ENCODE measurements at places on chromosomes 2 and 18.
A peak's percentile ranks its signal among the peaks of the same experiment; 100 is the strongest.

DNA sequence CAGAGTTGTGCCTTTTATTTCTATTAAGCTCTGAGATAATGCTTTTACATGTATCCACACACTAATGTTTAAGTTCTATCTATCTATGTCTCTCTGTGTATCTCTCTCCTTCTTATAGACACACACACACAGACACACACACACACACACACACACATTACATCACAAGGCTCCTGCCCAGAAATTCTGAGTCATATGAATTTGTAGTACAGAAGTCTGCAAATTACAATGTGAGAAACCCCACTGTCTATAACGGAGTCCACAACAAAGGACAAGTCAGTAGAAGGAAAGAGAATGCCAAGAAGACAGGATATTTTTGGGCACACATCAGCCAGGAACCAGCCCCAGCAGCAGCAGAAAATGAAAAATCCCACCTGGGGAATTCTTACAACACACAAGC, 142.4 kb downstream of the EN1 start:
- DNase-seq = no peak

DNA sequence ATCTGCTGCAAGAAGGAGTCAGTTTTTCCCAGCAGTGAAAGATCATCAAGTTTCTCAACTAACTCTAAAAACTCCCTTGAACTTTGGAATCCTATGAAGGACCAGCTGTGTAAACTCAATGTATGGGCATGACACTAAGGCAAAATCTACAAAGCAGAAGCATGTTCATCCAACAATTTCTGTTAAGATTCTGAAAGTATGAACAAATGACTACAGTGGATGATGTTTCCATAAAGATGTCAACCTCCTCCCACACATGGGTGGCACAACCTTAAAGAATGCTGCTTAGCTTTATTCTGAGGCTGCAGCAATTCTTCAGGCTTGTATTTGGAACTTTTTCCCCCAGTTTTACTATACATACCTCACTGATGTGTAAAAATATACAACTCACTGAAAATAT, 47.2 kb downstream of the WDR33 start:
- DNase-seq = no peak

- DNase-seq = no peak
These were observed 232.1 kb downstream of the EIPR1 start for GRCh38 chr2:3145471-3146021.

GRCh38 chr2:217527590-217528202, 475.1 kb downstream of the TNS1 start:
- no peak for DNase-seq

- DNase-seq = no peak
These were observed 26.2 kb downstream of the HK2 start for GRCh38 chr2:74860079-74860478.

- no peak for DNase-seq
These were observed 66.5 kb downstream of the ALPK2 start for GRCh38 chr18:58562146-58562998.

- DNase-seq = no peak
These were observed 34.8 kb upstream of the ITGAV start for GRCh38 chr2:186554850-186555671.

- DNase-seq = no peak
These were observed 246.1 kb upstream of the CYRIA start for GRCh38 chr2:16911746-16912145.

DNA sequence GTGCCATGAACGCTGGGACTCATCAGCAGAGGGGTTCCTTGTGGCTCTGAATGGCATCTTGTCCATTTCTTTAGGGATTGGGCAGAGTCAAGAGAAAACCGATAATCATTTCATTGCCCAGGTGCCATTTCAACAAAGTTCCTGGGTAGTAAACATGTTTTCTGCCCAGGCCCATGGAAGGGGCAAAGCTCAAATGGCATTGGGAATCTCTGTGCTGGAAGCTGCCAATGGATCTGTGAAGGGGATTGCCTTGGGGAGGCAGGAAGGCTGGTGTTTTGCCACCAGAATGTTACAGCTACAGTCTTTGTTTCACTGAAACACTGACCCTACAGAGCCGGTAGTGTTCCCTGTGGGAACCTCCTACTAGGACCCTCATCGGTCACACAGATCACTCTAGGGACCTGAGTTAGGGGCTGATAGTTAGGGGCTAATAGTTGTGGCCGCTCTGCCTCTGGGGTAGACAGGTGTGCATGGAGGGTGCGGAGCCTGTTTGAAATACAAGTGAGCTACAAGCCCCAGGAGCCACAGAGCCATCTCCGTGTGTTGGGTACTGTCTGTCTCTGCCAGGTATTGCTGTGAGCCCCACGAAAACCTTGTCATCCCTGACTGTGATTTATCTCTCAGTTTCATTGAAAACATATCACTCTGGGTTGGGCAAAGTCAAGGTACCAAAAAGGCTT, 224.4 kb upstream of the COPS8 start:
- no peak for DNase-seq

DNA sequence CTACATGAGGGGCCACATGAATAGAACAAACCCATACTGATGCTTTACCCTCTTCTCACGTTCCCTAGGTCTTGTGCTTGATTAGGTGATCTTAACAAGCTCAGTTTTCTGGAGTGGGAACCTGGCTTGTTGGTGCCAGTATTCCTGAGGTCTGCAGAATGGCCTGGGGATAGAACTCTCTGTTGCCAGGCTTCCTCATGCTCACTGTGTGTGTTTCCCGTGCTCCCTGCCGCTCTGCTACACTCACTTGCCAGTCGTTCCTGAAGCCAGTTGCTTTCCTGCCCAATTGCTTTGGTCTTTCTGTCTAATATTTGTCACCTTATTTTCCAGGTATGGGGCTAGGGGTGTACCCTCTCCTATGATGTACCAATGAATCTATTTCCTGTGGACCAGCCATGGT, 2111.5 kb upstream of the PIK3C3 start:
- no peak for DNase-seq

DNA sequence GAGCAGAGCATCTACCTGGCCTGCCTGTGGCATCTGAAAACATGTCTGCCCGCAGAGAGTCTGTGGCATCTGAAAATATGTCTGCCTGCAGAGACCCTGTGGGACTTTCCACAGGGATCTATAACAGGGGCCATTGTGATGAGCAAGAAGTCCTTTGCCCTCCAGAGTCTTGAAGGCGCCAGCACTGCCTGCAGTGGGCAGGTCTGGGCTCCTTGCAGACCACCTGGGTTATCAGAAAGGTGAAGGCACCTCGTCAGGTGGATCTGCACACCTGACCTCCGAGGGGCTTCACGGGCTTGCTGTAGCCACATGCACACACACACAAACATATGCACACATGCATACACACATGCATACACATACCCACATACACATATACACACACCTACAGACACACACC, 189.5 kb upstream of the HDAC4 start:
- DNase-seq = no peak

GRCh38 chr2:240295256-240296103, 140.0 kb upstream of the GPC1 start:
- DNase-seq = no peak

DNA sequence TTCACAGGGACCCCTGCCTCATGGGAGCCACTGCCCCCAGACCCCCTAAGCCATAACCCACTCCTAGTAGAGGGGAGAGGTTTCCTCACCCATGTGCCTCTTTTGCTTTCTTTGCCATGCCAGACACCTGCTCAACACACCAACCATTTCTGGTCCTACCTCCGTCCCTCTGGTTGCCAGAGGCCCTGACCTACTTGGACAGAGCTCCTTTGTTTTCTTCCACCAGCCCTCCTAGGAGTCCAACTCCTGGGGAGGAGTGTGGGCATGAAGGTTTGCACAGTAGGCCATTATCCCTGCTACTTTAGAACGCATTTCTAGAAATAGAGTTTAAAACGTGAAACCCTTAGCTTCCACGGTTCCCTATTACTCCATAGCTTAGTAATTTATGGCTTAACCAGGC, 76.6 kb upstream of the FAM237A start:
- DNase-seq = no peak

DNA sequence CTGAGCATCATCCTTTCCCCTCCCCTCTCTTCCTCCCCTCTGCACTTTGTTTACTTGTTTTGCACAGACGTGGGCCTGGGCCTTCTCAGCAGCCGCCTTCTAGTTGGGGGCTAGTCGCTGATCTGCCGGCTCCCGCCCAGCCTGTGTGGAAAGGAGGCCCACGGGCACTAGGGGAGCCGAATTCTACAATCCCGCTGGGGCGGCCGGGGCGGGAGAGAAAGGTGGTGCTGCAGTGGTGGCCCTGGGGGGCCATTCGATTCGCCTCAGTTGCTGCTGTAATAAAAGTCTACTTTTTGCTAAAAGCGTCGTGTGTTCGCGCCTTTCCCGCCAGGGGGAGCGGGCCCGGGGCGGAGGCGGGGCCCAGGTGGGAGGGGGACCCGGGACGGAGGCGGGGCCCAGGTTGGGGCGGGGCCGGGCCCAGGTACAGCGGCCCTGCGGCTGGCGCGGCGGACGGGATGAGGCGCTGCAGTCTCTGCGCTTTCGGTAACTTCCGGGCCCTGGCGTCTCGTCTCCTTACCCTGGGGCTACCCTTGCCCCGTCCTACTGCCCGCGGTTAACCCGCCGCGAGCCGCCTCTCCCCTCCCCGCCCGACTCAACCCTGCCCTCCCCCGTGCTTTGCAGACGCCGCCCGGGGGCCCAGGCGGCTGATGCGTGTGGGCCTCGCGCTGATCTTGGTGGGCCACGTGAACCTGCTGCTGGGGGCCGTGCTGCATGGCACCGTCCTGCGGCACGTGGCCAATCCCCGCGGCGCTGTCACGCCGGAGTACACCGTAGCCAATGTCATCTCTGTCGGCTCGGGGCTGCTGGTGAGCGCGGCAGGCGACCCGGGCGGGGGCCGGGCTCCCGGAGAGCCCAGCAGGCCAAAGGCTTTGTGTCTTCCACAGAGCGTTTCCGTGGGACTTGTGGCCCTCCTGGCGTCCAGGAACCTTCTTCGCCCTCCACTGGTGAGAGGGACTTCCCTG, at the start of gene KRTCAP3:
TSS of gene KRTCAP3 (plus strand) at position 424 of the 962 bp plus-strand sequence. CDS start at position 456, 32 bp downstream.
- DNase-seq = no peak

DNA sequence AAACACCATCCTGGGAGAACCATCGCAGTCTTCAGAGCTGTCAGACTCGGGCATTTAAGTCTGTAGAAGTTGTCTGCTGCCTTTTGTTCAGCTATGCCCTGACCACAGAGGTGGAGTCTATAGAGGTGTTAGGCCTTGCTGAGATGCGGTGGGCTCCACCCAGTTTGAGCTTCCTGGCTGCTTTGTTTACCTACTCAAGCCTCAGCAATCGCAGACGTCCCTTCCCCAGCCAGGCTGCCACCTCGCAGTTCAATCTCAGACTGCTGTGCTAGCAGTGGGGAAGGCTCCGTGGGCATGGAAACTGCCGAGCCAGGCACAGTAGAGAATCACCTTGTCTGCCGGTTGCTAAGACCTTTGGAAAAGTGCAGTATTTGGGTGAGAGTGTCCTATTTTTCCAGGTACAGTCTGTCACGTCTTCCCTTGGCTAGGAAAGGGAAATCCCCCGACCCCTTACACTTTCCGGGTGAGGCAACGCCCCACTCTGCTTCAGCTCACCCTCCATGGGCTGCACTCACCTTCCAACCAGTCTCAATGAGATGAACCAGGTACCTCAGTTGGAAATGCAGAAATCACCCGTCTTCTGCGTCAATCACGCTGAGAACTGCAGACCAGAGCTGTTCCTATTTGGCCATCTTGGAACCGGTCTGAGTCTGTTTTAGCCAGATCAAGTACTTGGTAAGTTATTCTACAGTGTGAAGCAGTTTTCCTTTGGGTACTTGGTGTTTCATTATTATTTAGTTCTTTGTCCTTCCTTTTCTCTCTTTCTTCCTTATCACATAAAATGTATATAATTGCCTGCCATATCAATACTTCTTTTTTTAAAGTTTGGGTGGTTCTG, 71.5 kb downstream of the CDC42EP3 start:
- DNase-seq = no peak

- DNase-seq = no peak
These were observed 5.7 kb downstream of the OTX1 start for GRCh38 chr2:63056107-63057050.

DNA sequence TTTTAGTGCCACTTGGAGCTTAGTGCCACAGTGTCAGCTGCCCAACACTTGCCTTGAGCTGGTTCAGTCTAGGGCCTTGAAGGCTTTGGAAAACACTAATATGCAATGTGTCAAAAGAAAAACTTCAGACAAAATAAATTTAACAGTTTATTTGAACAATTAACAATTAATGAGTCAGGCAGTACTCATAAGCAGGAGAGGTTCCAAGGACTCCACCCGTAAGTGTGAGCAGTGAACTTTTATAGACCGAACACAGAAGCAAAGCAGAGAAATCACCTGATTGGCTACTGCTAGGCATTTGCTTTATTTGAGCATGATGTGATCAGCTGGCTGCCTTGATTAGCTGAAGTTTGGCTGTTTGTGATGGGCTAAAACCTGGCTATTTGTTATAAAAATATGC, 49.5 kb upstream of the TBC1D8 start:
- DNase-seq = no peak

GRCh38 chr2:112433932-112434730, 686 bp upstream of the RGPD8 start:
- no peak for DNase-seq

- no peak for DNase-seq
These were observed 20.9 kb upstream of the IL1R2 start for GRCh38 chr2:101970901-101971300.

- peak; percentile 44 for DNase-seq
These were observed 906.1 kb downstream of the SLC4A3 start for GRCh38 chr2:220533485-220533884.

DNA sequence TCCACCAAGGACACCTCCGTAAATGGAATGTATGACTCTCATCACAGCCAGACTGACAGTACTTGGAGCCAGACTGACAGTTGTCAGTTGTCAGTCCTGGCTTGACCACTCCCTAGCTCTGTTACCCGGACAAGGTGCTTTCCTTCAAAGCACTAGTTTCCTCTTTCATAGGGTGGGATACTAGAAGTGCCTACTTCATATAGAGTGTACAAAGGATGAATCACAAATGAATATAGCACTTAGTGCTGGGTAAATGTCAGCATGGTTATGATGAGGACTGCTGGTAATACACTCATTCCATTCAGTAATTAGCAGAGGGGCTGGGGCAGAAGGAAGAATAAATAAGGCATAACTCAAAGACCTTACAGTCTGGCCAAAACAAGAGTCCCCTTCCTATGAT, 91.4 kb downstream of the ARL4C start:
- DNase-seq = no peak

- no peak for DNase-seq
These were observed 21.7 kb downstream of the MIB1 start for GRCh38 chr18:21762181-21762772.

- no peak for DNase-seq
These were observed 45.4 kb downstream of the LCT start for GRCh38 chr2:135791418-135792190.

DNA sequence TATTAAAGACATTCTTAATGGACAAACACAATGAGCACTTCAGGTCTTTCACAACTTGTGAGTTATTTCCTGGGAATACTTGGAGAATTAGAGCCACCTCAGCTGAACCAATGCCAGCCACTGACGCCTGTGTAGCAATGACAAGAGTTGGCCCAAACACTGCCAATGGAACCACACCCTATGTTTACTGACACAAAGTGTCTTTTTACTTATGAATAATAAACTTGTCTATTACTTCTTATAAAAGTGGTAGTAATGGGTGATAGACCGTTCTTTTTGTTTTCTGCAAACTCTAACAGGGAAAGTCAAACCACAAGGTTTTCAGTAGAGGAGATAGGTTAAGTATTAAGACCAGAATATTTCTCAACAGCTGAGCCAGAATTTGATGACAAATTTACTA, 12.5 kb upstream of the CHAC2 start:
- no peak for DNase-seq

GRCh38 chr18:75438891-75439290, 11.4 kb upstream of the SMIM21 start:
- no peak for DNase-seq

Data from Karpas-422 (cell line).